Endothelial cell (in vitro differentiated cells): ENCODE measurements at places on chromosomes 1 and 21. TPM values are rescaled to one million over a fixed set of nuclear protein-coding genes. Genes with fewer than 3 reads are reported as not detected.

DNA sequence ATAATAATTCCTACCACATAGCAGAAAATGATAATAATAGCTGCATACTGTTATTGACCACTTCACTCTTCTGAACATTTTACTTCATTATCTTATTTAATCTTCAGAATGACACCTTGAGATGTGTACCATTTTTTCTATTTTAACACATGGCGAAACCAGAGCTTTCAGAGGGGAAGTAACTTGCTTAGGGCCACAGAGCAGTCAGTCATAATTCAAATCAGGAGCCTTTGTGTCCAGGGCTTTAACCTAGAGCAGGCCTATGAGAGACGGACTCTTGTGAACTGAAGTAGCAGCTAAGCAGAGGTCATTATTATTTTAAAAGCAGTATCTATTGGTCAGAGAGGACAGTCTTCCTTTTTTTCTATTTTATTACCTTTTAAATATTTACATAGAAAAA is 114.0 kb downstream of the ROR1 start:
- no peaks in the 10 kb centered on the region for H3K36me3 ChIP-seq
- DNase-seq: no peak
- peaks cover 2% of the 10 kb centered on the region for H3K4me1 ChIP-seq
- H3K27me3 ChIP-seq: no peaks in the 10 kb centered on the region

Gene PCBP3
- 2.5 TPM for total RNA-seq

DNA sequence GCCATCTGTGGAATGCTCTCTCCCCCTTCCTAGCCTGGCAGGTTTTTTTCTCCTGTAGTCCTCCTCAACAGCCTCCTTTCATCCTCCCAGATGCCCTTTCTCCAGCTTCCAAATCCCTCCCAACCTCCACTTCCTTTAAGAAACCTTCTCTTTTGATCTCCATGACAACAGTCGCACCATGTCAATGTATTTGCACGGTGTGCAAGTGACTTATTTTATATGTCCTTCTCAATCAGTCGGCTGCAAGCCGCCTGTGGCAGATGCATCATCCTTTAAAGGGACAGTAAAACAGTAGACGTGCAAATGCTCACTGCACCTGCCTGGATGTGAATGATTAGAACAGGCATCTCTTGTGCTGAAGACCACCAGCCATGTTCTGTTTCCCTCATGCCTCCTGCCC is 285.2 kb downstream of the PCP4 start:
- H3K27me3 ChIP-seq: peaks cover 3% of the 10 kb centered on the region
- DNase-seq: no peak
- H3K4me1 ChIP-seq: no peaks in the 10 kb centered on the region
- H3K4me3 ChIP-seq: no peak overlapping the region
- H3K36me3 ChIP-seq: peaks cover 11% of the 10 kb centered on the region
- no peak overlapping the region for H3K27ac ChIP-seq

Gene RNF186
- total RNA-seq: not detected

- peaks cover 1% of the 10 kb centered on the region for H3K27me3 ChIP-seq
- no peak for DNase-seq
- no peak overlapping the region for H3K4me3 ChIP-seq
- no peak overlapping the region for H3K27ac ChIP-seq
- H3K4me1 ChIP-seq: no peaks in the 10 kb centered on the region
These were observed 58.4 kb upstream of the ATP1B1 start for GRCh38 chr1:169048043-169048442.

DNA sequence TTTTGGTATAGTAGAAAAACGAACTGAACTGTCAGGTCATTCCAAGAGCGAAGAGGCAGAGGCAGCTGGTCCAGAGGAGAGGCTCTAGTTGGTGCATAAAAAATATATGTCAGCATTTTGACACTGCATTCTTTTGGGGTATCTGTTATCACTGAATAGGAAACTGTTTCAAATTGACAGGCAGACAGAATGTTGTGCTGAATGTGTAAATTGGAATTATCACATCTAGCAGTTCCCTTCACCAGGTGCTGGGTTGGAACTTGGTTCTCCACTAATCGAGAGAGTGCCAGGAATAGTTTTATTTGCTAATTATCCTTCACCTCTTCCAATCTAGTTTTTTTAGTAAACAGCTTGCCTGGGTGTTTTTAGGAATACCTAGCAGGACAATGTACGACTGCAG is 52.2 kb downstream of the ADGRL2 start:
- H3K27ac ChIP-seq: no peak overlapping the region
- H3K36me3 ChIP-seq: no peaks in the 10 kb centered on the region
- H3K4me3 ChIP-seq: no peak overlapping the region

GRCh38 chr1:243883551-243883950 is 33.5 kb upstream of the AKT3 start:
- H3K27ac ChIP-seq: no peak overlapping the region
- H3K4me1 ChIP-seq: peaks cover 3% of the 10 kb centered on the region
- no peaks in the 10 kb centered on the region for H3K36me3 ChIP-seq
- no peak for DNase-seq

DNA sequence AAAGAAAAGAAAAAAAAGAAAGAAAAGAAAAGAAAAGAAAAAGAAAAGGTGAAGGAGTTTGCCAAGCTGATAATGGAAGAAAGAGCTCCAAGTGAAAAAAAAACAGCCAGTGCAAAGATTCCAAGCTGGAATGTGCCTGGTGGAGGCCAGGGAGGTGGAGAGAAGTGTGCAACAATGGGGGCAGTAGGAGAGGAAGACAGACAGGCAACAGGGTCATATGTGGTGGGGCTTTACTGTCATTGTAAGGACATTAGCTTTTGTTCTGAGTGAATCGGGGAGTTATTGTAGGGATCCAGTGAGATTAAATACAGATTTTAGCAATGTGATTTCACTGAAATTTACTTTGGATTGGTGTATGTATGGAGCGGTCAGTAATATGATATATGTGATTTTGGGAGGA is 14.0 kb upstream of the MYSM1 start:
- H3K27me3 ChIP-seq: no peaks in the 10 kb centered on the region
- no peak overlapping the region for H3K4me3 ChIP-seq
- no peak overlapping the region for H3K27ac ChIP-seq
- DNase-seq: no peak
- H3K4me1 ChIP-seq: peaks cover 24% of the 10 kb centered on the region

DNA sequence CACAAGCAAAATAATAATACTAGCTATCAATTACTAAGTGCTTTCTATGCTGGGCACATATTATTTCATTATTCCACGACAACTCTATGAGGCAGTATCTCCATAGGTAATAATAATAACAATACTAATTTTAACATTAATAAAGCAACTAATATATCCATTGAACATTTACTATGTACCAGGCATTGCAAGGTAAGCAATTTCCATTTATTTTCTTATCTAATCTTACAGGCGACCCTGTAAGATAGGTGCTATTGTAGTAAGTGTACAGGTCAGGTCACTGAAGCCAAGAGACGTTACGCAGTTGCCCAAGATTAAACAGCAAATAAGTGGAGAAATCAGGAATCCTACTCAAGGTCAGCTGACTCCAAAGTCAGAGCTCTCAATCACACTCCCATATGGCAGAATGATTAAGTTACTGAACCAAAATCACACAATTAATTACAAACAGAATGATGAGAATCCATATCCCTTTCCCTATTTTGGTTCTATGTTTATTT is 198.4 kb downstream of the SLC45A1 start:
- no peak for DNase-seq
- no peaks in the 10 kb centered on the region for H3K27me3 ChIP-seq
- H3K4me3 ChIP-seq: no peak overlapping the region
- peaks cover 22% of the 10 kb centered on the region for H3K4me1 ChIP-seq
- peak overlapping the region; percentile 92 for H3K27ac ChIP-seq
- H3K36me3 ChIP-seq: no peaks in the 10 kb centered on the region

- no peaks in the 10 kb centered on the region for H3K27me3 ChIP-seq
- DNase-seq: no peak
- no peak overlapping the region for H3K27ac ChIP-seq
These were observed 124.0 kb downstream of the GPATCH2 start for GRCh38 chr1:217506878-217507277.

DNA sequence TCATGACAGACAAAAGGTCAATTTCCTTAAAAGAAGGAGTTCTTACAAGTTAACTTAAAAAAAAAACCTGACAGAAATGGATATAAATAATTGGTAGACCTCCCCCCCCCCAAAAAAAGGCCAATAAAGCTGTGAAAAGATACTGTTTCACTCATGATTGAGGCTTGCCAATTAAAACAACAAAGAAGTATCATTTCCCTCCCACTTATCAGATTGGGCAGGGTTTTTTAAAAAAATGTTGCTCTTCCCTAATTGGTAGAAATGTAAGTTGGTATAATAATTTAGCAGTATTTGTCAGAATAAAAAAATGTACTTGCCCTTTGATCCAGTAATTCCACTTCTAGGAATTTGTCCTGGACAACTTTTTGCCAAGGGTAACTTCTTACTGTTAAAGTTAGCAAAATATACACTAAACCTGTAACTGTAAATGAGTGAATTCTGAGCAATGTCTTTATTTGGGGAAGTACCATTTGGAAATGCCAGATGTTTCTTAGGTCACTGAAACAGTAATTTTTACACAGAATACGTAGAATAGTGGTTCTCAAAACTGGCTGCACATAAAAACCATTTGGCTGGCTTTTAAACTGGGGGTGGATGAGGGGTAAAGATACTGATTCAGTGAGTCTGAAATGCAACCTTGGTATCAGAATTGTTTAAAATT is 17.5 kb downstream of the RNF2 start:
- H3K4me3 ChIP-seq: no peak overlapping the region
- H3K4me1 ChIP-seq: peaks cover 57% of the 10 kb centered on the region
- peaks cover 7% of the 10 kb centered on the region for H3K27me3 ChIP-seq
- H3K27ac ChIP-seq: no peak overlapping the region

GRCh38 chr1:2233997-2234761 is 6.1 kb downstream of the SKI start:
- peak overlapping the region; percentile 59 for H3K4me3 ChIP-seq
- DNase-seq: no peak
- H3K4me1 ChIP-seq: peaks cover 55% of the 10 kb centered on the region
- H3K27me3 ChIP-seq: peaks cover 15% of the 10 kb centered on the region

Gene SPRR3
- total RNA-seq: not detected
